ENCODE measurements at places on chromosomes 16 and 17.

DNA sequence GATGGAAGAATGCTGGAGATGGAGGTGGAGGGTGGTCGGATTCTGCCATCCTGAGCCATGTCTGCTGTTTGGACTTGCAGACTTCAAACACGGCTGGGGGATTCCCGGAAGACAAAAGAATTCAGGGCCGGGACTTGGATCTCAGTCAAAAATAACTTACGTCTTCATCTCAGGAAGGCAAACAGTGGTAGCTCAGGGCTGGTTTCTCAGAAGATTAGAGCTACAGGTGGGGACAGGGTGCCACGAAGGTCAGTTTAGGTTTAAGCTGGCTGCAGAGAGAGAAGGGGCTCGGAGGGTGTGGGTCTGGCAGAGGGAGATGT is 4.3 kb upstream of the RHBDL3 start:
- DNase-seq: no peak

- no peak for DNase-seq
These were observed 30.1 kb downstream of the PIPOX start for GRCh38 chr17:29073045-29073444.

DNA sequence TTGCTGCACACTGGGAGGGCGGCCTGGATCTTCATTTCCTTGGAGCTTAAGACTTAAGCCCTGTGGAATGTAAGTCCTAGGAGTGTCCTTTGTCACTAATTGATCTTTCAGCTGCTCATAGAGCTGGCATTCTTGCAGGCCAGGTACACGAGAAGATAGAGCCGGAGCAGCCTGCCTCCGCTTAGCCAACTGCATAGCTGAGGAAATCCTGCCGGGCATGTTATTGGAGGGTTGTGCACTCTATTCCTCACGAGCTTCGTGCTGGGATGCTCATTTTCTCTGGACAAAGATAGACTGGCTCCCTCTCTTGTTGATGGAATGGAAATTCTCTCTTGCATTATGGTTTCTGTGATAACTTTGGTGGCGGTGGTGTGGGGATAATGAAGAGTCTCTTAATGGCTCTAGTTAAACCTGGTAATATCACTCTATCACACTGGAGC is 76.9 kb downstream of the RPA1 start:
- DNase-seq: no peak

GRCh38 chr16:52117171-52117570 is 429.8 kb downstream of the TOX3 start:
- no peak for DNase-seq

DNA sequence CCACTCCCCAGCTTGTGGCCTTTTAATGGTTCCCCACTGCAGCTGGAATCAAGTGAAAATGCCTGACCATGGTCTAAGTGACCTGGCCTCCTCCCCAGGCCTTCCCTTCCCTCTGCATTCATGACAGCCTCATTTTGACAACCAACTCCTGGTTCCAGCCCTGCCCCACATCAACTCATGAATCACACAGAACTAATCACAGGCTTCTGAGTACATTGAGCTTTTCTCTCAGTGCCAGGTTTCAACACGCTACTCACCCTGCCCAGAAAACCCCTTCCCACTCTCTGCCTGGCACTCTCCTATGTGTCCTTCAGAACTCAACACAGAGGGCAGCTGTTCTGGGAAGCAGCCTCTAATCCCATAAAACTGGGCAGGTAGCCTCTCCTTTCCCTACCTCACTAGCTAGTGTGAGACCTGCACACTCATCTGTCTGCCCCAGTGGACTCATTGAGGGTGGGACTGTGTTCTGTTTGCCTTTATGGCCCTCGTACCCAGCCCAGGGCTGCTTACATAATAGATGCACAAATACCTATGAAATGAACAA is 313.6 kb downstream of the GRIN2A start:
- no peak for DNase-seq

DNA sequence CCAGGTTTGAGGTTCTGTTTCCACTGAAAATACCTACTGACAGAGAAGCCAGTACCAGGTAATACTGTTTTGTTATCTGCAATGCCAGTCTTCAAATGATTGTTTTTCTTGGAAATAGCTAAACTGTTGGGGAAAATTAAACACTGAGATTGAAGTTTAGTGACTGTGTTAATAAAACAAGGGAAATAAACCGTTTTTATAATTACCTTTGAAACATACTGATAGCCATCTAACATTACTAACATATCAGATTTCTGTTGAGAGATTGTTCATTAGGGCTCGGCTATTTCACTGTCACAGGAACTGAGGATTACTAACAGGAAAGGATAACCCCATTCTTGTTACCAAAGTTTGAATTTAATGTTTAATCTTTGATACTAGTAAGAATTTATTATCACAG is 42.1 kb downstream of the CYB5B start:
- no peak for DNase-seq

- DNase-seq: no peak
These were observed 9.1 kb downstream of the ASIC2 start for GRCh38 chr17:33284022-33284421.

GRCh38 chr17:31627960-31628359 is 231.1 kb downstream of the COPRS start:
- DNase-seq: no peak

GRCh38 chr17:10812674-10813073 is 8.8 kb upstream of the TMEM238L start:
- DNase-seq: no peak

DNA sequence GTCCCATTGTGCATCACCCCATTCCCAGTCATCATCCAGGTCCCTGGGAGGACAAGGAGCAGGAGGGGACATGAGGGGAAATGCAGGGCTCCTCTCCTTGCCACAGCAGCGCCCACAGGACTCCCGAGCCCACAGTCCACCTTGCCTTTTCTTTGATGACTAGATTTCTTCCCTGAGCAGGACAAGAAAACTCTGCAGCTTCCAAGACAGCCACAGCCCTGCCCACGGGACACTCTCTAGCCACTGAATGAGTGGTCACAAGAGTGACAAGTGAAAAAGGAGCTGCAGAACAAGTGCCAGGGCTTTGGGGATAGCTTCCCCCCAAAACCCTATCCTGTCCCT is 4.7 kb downstream of the NEURL4 start:
- no peak for DNase-seq

DNA sequence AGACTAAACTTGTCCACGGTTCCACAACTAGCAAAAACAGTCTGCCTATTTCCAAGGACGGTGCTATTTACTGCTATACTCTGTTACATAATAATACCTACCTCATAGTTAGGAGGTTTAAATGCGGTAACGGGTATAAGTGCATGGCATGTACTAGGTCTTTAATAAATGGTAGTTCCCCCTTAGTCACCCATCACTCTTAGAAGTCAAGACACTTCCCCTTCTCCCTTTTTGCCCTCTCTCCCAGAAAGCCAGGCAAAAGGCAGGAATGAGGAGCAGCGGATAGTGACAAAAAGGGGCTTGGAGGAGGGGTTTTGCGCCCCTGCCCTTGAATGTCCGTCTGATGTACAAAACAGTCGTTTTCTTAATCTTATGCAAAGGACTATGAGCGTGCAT is 1.1 kb upstream of the LSM12 start:
- DNase-seq: no peak

- DNase-seq: no peak
These were observed 15.2 kb downstream of the SOCS3 start for GRCh38 chr17:78344666-78345065.

DNA sequence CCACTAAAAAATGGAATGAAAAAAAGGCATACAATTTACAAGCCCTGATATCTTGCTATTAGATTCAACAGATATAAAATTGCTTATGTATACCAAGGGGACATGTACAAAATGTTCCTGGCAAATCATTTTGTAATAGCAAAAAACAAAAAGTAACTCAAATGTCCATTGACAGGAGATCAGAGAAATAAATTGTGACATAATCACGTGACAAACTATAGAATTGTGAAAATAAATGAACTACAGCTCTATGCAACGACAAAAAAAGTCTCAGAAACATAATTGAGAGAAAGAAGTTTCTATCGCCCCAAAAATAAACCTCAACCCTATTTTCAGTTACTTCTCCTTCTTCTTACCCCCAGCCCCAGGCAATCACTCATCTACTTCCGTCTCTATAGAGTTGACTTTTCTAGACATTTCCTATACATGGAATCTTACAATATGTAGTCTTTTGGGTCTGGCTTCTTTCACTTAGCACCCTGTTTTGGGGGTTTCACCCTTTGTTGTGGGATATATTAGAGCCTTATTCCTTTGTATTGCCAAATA is 12.1 kb upstream of the ACE start:
- no peak for DNase-seq

DNA sequence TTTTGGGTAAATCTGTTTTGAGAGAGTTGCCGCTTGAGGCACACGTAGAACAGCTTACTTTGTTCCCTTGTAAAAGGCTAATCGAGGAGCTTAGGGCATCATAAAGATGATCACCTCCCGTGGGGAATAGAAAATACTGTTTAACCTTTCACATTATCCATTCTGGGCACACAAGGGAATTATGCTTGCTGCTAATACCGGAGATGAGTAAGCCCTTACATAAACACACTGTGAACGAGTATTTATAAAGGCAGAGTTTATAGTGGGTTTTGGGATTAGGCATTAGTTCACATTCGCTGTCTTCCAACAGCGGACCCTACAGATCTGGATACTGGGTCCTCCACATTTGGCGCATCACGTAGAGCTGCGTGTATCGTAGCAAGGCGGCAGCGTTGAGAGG is 51.2 kb upstream of the CNTNAP4 start:
- no peak for DNase-seq

Measured in activated T-cell treated with anti-CD3 and anti-CD28 coated beads for 4 hours (primary cell).